ENCODE measurements at places on chromosomes 12 and 14.

DNA sequence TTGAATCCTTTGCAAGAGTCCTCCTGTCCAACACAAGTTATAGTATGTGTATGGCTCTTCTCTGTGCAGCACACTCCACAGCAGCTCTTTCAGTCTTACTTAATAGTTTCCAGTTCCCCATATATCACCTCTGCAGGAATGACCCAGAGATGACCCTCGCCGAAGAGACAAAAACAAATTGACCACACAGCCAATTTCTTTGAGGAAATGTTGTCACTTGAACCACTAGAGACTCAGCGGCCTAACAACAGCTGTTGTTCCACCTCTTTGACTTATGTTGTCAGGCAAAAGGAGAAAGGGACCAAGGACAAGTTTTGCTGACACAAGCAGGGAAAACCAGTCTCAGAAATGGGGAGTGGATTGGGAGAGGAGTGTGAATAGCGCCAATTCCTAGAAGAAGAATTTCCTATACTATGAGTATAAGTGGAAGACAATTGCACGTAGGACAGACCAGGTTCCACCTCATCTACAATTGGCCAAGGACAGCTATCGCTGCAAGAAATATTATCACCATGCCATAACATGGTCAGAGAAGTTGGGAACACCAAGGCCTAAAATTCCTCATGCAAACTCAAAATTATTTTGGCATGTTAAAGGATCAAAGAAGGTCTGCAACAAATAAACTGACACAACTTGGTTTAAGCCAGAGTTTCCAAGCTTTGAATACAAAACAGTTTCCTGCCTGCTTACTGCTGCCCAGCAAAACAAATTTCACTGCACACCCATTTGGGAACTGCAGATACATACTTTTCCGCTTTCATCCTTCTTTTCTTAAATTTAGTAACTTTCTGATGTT is 41.7 kb upstream of the ITPR2 start:
- DNase-seq, result no peak

DNA sequence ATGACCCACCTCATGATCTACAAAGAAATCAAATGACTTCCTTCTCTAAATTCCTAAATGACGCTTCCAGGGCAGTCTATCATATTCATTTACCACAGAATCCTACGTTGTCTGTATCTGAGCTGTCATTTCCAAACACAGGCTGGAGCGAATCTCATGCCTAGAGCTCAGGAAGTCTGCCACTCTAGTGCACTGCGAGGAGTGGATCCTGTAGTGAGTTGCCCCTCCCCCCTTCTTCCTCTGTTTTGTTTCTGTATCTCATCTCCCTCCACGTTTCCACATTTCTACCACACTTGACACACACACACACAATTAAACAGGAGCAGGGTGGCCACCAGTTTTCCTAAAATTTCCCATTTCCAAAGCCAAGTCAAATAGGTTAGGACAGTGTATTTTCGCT is 415.4 kb upstream of the PRICKLE1 start:
- DNase-seq, result no peak

DNA sequence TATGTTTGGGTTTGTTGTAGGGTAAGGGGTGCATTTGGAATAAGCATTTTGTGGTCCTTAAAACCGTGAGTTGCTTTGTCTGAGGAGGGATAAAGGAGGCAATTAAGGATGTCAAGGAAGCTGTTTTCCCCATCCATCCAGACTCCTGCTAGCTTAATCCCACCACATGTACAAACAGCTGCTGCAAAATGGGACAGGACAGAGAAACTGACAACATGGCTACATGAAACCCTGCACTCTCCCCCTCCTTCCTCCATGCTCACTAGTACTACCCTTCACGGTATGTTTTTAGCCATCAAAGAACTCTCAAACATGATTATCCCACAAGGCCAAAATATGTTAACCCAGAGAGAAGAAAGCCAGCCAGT is 20.6 kb downstream of the ST8SIA1 start:
- no peak for DNase-seq

DNA sequence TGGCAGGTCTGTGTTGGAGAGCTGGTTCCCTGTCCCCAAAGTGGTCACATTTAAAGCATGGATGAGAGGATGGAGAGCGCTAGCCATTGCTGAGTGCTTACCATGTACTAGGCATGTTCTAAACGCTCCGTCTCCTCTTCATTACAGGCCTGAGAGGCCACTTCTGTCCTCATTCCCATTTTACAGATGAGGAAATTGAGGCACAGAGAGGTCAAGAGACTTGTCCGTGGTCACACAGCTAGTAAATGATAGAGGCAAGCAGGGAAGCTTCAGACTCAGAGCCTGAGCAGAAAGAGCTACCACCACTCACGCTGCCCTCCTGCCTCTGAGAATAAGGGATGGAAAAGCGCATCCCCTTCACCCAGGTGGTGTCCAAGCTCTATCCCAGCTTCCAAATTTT is 64.3 kb downstream of the SLC25A47 start:
- no peak for DNase-seq

GRCh38 chr12:39620659-39621658 is 1.4 kb upstream of the ABCD2 start:
- no peak for DNase-seq
